ENCODE measurements at places on chromosomes 16 and 17.
A peak's percentile ranks its signal among the peaks of the same experiment; 100 is the strongest.

- no peak for DNase-seq
These were observed 365.6 kb downstream of the SLC39A11 start for GRCh38 chr17:72726936-72727335.

DNA sequence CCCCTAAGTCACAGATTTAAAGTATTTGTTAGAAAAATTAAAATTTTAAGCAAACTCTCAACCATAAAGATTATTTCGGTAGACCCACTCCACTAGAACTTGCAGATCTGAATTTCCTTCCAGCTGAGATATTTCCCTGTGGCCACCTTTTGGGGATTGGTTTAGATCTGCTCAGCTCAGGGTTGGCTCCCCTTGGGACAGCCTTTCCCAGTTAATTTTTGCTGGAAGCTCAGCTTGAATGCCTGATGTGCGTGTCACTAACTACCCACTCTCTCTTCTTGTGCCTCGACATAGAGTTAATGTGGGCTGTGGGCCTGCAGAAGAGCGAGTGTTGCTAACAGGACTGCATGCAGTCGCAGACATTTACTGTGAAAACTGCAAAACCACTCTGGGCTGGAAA is 57.6 kb downstream of the YPEL2 start:
- DNase-seq: no peak

DNA sequence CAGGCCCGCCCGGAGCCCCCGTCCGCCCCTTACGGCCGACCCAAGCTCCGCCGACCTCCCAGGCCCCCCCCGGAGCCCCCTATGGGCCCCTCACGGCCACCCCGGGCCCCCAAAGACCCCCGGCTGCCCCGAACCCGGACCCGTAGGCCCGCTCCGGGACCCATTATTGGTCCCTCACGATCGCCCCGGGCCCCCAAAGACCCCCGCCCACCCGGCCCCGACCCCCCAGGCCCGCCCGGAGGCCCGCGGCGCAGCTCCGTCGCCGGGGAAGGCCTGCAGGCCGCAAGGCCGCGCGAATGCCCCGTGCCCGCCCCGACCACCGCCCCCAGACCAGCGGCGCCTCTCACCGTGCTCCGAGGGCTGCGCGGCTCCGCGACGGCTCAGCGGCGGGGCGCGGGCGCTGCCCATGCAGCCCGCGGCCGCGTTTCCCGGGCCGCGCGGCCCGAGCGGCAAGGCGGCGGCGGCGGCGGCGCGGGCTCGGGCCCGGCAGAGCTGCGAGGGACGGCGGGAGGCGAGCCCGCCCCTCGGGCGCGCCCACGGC is 393 bp downstream of the ANKRD11 start:
- DNase-seq: no peak

GRCh38 chr16:48885471-48885870 is 275.5 kb upstream of the N4BP1 start:
- no peak for DNase-seq

DNA sequence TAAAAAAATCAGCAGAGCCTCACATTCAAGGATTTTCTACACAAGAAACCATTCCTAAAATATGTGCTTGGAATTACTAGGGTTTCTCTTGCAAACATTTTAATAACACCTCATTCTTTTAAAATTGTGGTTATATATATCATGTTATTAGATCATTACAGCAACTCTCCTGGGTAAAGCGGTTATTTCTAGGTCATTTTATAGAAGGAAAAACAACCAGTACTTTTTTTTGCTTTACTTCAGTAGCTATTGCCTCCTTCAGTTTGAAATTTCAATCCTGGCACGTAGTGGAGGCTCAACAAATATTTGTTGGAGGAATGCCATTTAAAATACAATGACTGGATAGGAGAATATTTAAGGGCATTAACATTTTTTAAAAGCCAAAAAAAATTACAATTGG is 220.6 kb downstream of the CDRT15L2 start:
- DNase-seq: no peak

DNA sequence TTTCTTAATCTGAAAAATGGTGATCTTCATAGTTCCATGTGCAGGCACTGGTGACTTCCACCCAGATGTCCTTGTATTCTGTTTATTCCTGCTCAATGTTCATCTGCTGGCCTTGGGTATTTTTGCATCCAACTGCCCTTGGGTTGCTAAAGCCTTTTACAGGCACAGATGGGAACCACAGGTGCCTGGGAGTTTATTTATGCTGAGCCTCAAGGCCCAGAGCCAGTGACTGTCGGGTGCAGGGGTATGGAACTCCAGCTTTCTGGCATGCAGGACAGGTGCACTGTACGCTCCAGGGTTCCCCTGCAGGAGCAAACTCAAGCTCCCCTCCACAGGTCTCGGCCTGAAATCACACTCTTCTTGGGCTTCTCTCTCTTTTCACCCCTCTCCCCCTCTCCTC is 22.3 kb downstream of the DYNLRB2 start:
- no peak for DNase-seq

DNA sequence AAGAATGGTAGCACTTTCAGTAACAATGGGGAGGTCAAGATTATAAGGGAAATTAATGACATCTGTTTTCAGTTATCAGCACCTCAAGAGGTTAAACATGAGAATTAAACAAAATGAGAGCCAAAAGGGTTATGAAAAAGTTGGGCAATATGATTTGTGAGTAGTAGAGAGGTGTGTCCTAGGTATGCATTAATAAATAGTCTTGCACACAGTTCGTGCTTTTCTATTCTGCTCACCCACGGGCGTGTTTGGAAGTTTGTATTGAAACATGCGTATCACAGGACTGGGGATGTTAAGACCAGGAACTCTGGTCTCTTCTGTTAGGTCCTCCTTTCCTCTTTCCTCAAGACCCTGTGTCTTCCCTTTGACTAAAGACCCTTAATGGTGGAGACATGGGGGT is 6.0 kb downstream of the BPTF start:
- no peak for DNase-seq

DNA sequence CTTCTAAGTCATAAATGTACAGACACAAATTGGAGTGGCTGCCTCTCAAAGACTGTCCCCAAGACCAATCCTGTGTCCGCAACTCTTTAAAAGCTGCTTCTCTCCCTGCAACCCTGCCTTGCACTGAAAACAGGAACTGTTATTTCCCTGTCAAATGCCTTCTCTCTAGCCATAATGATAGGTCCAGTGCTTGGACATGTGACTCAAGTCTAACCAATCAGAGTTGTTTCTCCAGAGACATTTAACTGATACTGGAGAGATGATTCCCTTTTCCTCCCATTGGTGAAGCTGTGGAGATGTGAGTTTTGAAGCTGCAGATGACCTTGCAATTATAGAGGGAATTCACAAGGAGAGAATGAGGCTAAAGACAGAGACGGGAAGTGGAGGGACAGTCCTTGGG is 253.3 kb upstream of the CDH5 start:
- no peak for DNase-seq

- DNase-seq: no peak
These were observed 270.5 kb upstream of the SDK2 start for GRCh38 chr17:73914536-73915274.

DNA sequence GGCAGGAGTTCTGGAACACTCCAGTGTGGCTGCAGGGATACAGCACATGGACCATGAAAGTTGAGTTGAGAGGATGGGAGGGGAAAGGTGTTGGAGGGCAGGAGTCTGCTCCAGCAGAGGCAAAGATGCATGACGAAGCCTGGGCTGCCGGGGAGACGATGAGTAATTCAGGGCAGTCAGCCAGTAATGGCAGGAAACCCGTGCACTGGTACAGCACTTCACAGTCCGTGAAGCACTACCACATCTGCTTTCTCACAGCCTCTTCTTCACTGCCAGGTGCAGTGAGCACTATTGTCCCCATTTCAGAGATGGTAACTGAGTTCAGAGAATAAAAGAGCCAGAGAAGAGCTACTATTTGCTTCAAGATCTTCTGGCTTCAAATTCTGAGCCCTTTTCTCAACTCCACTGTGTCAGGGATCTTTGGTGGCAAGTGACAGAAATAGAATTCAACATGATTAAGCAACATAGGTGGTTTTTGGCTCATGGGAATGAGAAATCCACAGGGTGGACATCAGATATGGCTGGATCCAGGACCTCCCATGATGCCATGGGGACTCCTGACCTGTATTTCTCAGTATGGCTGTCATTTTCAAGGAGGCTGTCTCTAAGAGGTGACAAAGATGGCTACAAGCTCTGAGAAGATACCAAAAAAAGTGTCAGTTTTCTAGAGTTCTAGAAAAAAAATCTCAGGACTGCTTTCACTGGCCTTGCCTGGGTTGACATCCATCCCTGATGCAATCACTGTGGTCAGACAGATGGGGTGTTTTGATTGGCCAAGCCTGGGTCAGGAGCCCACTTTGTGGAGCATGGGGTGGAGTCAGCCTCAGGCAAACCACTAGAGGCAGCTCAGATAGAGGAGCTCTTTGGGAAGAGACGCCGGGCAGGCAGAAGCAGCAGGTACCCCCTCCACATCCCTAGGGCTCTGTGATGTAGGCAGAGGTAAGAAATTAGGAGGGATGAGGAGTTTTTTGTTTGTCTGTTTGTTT is 24.7 kb downstream of the IL21R start:
- DNase-seq: peak; percentile 60

- DNase-seq: peak; percentile 75
These were observed 2.2 kb upstream of the CHD3 start for GRCh38 chr17:7886227-7887037.

DNA sequence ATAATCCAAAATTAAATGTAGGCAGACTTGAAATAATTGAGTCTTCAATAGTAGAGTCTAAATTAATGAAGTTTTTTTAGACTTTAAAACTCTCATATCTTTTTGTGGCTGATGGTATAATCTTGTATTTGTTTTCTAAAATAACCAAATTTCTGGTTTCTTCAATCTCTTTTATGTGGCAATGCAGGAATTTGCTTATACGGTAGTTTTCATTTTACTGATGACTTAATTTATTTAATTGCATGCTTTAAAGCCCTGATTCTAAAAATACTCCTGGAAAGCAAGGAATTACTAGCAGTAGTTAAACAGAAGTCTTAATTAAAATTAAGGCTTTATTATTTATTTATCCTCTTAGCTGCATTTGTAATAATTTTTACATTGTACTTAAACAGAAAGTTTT is 15.4 kb downstream of the MRTFB start:
- no peak for DNase-seq

DNA sequence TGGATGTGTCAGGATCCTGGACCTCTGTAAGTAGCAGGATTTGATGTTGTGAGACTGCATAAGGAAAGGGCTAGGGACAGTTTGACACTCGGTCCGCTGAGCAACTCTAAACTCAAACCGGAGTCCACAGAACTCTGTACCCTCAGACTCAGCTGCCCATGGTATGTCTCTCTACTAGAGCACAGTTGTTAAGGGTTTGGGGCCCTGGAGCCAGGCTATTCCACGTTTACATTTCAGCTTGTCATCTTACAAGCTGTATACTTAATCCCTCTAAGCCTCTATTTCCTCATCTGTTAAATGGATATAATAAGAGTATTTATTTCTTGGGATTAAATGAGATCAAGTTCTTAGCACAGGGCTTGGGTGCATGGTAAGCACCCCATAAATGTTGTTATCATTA is 27.9 kb downstream of the HOXB1 start:
- DNase-seq: no peak

GRCh38 chr17:14205992-14206461 is 30.6 kb downstream of the CDRT15 start:
- DNase-seq: no peak

DNA sequence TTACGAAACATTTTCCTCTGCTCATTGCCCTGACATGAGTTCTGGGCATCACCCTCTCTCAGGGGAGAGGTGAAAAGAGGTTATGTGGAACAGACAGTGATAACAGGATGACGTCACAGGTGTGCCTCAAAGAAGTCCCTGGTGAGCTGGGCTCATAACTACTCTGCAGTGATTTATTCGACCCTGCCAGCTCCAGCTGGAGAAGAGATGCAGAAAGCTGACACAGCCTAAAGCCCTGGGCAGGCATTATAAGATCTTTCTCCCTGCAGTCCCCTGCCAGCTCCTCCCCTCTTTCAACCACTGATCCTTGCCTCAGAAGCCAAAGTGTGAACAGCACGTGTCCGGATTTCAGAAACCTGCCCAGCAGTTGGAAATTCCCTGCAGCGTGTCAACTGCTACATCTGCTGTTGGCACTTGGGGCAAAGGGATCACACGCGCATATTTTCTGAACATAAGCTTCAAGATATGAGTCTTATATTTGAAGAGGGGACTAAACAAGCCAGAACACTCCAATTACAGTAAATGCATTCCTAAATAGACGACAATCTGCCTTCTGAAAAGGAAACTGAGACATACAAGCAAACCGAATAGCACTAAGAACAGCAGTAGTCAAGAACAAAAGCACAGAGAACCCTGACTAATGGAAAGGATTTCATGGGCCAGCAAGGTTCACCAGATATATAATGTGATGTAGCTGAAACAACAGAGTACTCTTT is 80.5 kb downstream of the SMG6 start:
- DNase-seq: no peak

DNA sequence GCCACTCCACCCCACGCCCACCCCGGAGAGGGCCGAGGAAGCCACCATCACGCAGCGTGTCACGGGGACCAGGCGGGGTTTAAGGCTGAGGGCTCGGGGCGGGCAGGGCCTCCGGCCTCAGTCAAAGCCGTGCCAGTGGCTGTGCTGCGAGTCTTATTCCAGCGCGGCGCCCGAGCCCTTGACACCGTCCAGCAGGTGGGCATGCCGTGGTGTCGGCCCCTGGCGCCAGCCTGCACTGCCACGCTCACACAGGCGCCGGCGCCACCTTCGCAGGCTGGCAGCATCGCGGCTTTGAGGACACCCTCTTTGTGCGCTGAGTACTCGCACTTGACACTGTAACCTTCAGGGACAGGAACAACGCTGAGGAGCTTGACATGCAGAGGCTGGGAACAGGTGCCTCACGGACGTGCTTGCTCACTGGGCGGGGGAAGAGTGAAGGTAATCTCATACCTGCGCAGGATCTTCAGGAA is 34.0 kb upstream of the ZNF629 start:
- DNase-seq: no peak

DNA sequence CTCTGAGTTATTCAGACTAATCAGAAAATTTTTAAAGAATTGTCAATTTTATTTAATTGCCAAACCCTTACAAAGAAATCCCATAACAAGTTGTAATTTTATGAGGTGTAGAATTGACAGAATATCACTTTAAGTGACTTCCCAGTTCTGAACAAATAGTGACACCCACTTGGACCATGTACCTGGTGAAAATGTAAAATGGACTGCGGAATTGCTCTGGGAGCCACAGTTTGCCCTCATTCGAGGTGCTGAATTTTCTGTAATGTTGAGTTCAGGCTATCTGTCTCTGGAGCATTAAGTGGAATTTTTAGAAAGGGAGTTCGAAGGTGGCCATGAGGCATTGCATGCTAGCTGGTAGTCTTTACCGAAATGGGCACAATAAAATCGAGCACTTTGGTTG is 5.1 kb downstream of the GNAO1 start:
- DNase-seq: no peak

All from sciatic nerve (tissue), 2 donors.